ENCODE measurements at places on chromosomes 5 and 9.
A peak's percentile ranks its signal among the peaks of the same experiment; 100 is the strongest.

DNA sequence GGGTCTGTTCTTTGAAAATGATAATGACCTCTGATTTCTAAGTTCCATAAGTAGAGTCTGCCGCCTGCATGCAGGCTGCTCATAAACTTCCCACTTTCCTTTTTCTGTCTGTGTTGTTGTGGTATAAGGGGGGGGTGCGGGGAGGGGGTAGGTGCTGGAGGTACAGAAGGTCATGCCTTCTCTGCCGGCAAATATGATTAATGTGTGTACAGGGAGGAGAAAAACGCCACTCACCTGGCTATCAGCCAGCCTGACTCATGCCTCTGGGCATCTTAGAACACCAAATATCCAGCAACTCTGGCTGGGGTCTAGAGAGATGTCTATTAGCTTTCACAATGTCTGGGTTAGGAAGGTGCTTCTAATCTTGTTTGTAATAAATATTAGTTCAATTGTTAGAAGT is 128.3 kb downstream of the EFNA5 start:
- no peak for DNase-seq

GRCh38 chr9:32565967-32566366 is 7.0 kb downstream of the NDUFB6 start:
- DNase-seq: no peak

GRCh38 chr5:96926276-96926675 is 9.6 kb upstream of the LNPEP start:
- DNase-seq: no peak

- DNase-seq: no peak
Measured at GRCh38 chr9:130295431-130295830, 29.9 kb downstream of the HMCN2 start.

DNA sequence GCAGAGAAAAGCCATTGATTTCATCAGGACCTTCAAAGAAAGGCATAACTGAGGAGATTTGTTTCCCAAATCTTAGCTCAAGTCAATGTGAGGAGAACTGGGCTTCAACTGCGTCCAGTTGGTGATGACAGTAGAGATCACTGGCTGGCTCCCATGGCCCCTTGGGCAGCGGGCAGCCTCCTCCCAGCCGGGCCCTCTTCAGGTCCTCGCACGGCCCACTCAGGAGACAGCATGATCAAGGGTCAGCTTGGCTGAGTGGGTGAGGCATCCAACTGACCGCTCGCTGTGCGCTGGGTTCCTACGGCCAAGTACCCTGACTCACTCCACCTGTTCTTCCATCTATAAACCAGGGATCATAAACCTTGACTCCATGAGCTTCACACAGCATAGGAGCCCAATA is 274.0 kb downstream of the NSG2 start:
- DNase-seq: no peak

- no peak for DNase-seq
Measured at GRCh38 chr5:66339896-66340295, 195.8 kb downstream of the SREK1 start.

DNA sequence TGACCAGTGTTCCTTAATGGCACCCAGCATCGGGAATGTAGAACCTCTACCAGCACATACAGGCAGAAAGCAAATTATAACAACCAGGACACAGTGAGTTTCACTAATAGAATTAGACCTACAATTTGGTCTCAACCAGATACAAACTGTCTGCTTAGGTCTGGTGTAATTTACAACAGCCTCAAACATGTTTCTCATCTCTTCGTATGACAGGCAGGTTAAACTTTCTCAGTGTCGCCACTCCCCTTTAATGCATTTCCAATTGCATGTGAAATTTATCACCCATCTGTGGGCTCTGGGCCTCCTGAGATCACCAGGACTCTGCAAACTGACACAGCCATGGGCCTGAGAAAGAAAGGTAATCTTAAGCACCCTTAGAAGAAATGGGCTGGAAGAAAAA is 218.7 kb downstream of the DCP2 start:
- no peak for DNase-seq

DNA sequence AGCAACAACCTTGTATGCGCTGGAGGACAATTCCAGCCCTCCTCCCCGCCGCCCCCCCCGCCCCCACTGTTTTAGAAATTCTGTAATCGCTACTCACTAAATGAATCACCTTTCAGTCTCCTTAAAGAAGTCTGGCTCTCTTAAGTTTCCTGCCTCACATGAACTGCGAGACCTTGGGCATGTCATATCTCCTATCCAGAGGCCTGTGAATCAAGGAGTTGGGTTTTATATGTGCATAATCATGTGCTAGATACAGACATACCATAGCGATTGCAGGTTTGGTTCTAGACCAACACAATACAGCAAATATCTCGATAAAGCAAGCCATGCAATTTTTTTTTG is 337 bp upstream of the DMAC1 start:
- no peak for DNase-seq

- no peak for DNase-seq
Measured at GRCh38 chr5:155661859-155662258, 648.3 kb downstream of the KIF4B start.

DNA sequence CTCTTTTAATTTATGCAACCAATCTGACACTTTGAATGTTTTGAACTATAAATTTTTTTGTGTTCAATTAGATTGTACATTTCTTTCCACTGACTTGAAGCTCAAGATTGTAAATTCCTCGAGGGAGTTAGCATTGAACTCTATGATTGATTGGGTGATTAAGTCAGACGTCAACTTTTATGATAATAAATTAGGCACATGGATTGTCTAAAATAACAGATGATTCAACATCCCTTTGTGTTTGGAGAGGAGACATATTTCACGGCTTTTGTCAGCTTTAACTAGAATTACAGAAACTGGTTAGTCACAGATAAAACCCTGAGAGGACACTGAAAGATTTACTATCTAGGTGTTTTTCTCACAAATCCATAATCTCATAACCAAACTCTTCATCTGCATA is 32.7 kb upstream of the TXNDC8 start:
- DNase-seq: no peak

- DNase-seq: no peak
Measured at GRCh38 chr5:134003064-134003816, 1.5 kb downstream of the VDAC1 start.

DNA sequence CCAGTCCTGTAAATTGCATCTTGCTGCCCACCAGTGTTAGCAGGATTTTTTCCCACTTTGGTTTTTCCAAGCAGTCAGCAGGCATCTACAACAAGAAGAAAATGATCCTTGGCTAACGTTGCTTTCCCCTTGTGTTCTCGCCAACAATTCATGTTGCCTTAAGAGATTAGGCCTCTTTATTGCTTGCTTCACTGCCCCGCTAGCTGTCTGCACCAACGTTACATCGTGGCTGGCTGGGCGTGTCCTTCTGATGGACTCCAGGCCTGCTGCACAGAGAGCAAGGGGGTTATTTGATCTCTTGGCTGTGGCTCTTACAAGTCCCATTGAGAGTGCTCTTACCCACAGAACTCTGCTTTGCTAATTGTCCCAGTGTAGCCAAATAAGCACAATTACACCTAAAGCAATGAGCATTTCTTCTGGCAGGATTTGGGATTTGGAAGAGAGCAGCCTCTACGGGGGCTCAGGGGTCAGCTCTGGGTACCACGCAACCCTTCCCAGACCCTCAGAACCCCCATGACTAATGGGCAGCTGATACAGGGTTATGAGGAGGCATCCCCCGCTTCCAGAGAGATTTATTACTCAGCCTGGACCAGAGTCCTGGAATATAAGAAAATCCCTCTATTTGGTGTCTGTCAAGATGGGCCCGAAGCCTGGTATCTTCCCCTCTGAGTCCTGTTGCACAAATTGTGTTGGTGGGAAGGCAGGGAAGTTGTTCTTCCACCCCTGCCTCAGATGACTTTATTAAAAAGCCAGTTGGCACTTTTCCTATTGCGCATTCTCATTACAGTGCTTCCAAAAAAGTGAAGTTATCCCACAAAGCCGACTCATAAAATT is 17.6 kb downstream of the DCANP1 start:
- DNase-seq: no peak

- DNase-seq: peak; percentile 54
Measured at GRCh38 chr9:129726322-129727160, 26.3 kb downstream of the PTGES start.

DNA sequence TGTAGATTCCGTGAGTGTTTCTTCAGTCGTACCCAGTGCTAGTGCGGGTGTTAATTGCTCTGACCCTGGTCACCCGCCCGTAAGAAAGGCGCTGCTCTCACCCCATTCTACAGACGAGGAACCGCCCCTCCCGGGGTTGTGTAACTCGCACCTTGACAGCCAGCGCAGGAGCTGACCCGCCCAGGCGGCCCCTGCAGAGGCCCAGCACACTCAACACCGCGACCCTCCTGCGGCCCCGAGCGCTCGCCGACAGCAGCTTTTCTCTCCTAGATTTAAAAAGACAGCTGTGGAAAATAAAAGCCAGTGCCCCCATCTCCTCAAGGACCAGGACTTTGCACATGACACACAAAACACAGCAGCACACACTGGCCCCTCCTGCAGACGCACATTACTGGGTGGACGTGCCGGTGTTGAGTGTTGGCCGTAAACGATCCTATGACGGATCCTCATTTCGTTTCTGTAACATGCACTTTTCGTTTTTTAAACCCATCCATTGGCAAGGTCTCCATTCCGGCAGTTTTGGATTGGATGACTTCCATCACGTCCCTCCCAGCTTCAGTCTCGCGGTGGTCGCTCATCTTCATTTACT is 22.9 kb downstream of the OR2V2 start:
- DNase-seq: no peak

- DNase-seq: no peak
Measured at GRCh38 chr9:33350310-33350709, 52.1 kb downstream of the AQP7 start.

DNA sequence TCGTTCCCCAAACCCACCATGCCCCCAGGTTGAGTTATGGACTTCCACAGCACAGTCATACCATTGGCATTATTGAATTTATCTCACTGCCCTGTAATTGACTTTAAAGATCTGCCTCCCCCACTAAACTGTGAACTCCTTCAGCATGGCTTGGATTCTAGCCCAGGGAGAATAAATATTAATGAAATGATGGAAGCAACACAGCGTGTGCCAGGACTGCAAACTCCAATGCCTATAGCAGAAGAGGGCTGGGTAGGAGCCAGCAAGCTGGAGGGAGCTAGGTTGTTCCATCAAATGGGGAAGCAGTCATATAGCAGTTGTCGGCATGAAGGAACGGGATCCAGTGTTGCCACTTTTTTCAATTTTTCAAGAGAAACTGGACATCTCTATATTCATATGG is 69.0 kb upstream of the MSX2 start:
- no peak for DNase-seq

GRCh38 chr9:14961372-14962068 is 51.3 kb upstream of the FREM1 start:
- no peak for DNase-seq

DNA sequence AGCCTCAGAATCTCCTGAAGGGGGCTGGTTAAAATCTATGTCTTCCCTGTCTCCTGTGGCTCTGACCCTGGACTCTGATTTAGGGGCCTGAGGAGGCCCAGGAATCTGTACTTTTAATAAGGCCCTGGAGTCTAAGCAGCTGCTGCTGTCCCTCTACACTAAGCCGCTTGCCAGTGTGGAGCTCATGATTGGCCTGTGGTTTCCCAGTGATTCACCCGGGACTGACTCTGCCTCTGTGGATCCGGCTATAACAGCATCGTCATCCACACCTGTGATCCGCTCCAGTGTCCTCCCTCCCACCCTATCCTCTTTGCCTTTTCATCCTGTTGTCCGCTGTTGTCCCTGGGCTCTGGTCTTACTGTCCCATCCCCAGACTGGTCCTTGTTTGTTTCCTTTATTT is 3.7 kb downstream of the SLC31A2 start:
- no peak for DNase-seq
